ENCODE measurements at places on chromosomes 16 and 17. TPM values are rescaled to one million over a fixed set of nuclear protein-coding genes. Genes with fewer than 3 reads are reported as not detected.

- no peak for DNase-seq
Observed at GRCh38 chr16:8889893-8890548, 7.9 kb downstream of the LITAFD start.

GRCh38 chr17:9234389-9234945, 213.2 kb downstream of the NTN1 start:
- DNase-seq = no peak

DNA sequence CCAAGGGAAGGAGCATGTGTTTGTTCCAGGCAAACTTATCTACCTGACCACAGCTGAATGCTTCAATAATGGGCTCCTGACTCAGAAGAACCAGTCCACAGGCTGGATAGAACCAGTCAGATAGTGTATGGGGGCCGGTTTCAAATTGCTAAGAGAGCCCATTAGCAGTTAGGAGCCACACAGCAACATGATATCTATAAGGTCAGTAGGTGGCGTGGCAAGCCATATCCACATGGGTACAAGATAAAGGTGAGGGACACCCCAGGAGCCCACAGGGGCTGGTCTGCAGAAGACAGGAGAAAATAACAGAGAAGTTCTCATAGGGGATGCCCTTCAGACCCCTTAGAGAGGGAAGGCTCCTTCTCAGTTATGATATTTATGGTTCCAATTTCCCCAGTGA, 31.6 kb upstream of the CDRT15 start:
- DNase-seq = no peak

GRCh38 chr17:63780507-63780906, 6.5 kb downstream of the DDX42 start:
- no peak for DNase-seq

- DNase-seq = no peak
Observed at GRCh38 chr16:67248401-67249177, at the start of gene SLC9A5. Gene SLC9A5 (plus strand): TSS chr16:67248979. CDS start chr16:67249015, 36 bp downstream.

GRCh38 chr17:73465130-73465952, 153.5 kb upstream of the CDC42EP4 start:
- no peak for DNase-seq

GRCh38 chr17:64083093-64083492, 46.9 kb downstream of the ERN1 start:
- DNase-seq = no peak

DNA sequence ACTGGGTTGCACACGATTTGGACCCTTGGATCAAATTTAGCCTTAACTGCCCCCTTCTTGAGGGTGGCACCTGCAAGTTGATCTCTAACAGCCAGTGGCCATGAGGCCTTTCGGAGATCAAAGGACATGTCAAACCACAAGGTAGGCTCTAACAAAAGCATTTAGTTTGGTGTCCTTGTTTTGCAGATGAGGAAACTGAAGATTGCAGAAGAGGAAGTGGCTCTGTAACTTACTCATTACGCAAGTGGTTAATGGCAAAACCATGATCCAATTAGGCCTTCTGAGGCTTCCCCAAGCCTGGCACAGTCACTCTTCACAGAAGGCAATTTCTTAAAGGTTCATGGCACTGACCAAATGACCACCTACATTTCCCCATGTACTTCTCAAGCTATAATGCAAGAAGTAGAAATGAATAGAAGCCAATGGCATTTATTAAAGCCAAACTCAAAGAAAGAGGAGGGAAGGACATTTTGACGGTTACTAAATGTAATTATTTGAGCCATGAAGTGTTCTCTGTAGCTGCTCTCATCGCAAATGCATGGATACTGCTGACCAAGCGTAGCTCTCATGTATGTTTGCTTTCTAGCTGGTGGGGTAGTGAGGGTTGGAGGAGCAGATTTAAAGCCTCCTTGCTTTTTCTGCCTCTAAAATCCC, 32.8 kb upstream of the ABCC12 start:
- DNase-seq = no peak

- DNase-seq = no peak
Observed at GRCh38 chr16:30837904-30838303, 50.9 kb upstream of the ZNF629 start.

DNA sequence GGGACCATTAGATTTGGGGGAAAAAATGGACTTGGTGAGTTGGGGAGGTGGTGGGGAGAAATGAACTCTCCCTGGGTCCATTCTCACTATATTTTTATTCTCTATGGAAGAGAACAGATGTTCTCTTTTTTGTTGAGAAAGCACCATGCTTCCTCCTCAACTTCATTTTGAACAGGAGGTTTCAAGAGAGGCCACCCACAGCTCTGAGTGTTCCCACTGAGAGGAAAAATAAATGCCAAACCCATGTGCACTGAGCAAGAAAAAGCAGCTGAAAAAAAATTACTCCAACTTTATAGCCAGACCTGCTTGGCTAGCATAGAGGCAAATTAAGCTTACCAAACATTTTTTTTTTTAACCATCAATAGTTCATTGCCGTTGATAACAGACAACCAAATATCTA, 883.6 kb downstream of the KCNJ2 start:
- no peak for DNase-seq

DNA sequence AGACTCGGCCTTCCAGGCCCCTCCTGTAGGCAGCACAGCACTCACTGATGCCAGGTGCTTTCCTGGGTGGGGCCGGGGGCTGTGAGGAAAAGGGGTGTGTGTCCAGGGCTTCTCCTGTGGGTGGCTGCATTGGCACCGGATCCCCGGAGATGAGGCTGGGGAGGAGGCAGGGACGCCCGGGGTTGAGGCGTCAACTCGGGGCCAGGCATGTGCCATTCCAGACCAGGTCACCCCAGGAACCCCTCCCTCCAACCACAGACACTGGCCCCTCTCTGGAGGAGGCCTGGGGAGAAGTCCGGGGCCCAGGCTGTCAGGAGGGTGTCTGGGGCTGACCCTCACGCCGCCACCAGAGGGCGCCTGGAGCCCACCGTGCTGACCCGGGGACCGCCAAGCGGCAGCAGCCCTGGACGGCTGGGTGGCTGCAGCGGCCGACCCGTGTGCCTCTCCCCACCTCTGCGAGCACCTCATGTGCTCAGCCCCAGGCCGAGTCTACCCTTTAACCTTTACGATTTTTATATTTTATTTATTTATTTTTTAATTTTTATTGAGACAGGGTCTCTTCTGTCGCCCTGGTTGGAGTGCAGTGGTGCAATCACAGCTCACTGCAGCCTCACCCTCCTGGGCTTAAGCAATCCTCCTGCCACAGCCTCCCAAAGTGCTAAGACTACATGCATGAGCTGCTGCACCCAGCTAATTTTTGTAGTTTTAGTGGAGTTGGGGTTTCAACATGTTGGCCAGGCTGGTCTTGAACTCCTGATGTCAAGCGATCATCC, 3.2 kb upstream of the METRN start:
- DNase-seq = peak; percentile 86

GRCh38 chr16:85279402-85279801, 167.1 kb upstream of the CIBAR2 start:
- DNase-seq = no peak

DNA sequence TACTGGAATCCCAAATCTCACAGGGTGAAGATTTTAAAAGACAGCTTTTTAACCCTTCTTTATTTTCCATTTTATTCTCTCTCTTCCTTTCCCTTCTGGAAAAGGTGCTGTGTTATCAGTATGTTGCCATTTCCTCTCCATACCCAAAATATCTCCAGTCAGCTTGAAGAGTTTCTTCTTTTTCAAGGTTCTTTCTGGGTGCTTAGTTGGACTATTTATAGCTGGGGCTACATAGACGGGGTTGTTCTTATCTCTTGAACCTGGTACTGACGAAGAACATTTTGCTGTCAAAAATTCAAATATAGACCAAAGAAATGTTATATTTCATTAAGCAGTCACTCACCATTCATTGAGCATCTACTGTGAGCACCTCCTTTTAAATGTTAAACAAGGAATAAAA, 48.6 kb downstream of the IST1 start:
- peak; percentile 34 for DNase-seq

DNA sequence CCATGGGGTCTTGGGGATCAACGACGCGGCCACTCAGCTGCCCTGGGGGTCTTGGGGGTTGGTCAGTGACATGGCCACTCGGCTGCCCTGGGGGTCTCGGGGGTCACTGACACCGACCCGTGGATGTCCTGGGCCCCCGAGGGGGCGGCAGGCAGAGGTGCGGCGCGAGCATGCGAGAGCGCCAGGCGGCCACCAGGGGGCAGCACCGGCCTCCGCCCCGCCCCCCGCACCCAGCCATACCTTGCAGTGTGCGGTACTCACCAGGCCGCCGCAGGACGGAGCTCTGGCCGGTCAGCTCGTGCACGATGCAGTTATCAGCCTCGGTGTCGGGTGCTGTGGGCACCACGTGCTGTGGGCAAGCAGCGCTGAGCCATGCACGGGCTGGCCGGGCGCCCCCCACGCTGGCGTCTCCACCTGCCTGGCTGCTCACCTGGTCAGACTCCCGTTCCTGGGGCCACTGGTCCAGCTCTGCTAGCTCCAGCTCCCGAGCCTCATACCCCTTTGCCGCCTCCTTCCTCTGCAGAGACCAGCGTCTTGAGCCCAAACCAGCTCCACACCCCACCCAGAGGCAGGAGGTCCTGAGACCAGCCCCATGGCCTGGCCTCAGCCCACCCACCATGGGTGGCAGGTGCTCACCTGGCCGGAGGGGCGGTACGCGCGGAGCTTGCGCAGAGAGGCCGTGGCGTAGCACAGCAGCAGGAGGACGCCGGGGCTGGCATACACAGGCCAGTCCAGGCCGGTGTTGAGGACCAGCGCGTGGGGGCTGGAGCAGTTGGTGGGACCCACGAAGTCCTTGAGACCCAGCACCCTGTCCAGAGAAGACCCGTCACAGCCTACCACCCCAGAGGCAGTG, 31.2 kb downstream of the CTU2 start:
- peak; percentile 86 for DNase-seq

Gene SLC16A11
- total RNA-seq = 0.39 TPM

Gene CLEC19A
- total RNA-seq = not detected

Gene COPS3
- 51.1 TPM for total RNA-seq

Data from cardiac muscle cell (in vitro differentiated cells and primary cell).